Fibroblast of lung (primary cell): ENCODE measurements at places on chromosomes 5 and 9. TPM values are rescaled to one million over a fixed set of nuclear protein-coding genes. Genes with fewer than 3 reads are reported as not detected.

DNA sequence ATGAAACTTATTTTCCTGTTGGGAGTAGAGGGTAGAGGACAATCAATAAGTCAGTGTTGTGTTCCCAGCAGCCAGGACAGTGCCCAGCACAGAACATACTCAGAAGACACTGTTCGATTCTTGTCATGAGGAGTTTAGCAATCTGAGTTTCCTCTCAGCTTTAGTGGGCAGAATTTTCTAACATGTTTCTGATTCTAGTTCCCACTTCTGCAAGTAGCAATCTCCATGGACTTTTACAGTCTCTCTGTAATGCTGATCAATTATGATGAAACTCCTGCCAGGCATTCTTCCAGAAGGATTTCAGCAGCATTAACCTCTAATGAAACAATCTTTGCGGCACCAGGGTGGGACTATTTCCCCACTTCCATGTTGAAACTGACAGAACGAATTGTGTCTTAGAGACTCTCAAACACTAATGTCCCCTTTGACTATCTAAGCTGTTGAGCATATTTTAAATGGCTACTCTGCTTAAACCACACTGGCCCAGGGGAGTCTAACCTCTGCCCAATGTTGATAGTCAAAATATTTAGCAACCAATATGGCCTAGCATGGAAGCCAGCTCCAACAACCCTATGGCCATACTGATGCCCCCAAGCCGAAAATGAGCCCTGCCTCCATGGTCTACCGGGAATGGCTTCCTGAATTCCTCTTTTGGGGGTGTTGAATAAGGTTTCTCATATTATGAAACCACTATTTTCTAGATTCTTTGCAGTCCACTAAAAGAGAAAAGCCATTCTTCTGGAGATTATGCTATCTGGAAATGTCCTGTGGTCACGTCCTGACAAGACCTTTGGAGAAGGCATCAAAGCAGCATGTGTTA, 484.3 kb downstream of the BNC2 start:
- H3K36me3 ChIP-seq, result no peaks in the 10 kb centered on the region
- DNase-seq, result peak; percentile 40
- peaks cover 3% of the 10 kb centered on the region for H3K4me1 ChIP-seq
- H3K27me3 ChIP-seq, result no peaks in the 10 kb centered on the region
- H3K4me3 ChIP-seq, result no peak overlapping the region

Gene CTXN3
- total RNA-seq, result not detected in 2 replicates

GRCh38 chr9:20407013-20407412, 215.3 kb downstream of the MLLT3 start:
- no peak overlapping the region for H3K27ac ChIP-seq
- H3K4me1 ChIP-seq, result no peaks in the 10 kb centered on the region
- H3K36me3 ChIP-seq, result no peaks in the 10 kb centered on the region
- DNase-seq, result no peak
- H3K27me3 ChIP-seq, result no peaks in the 10 kb centered on the region

GRCh38 chr5:142878638-142879037, 108.5 kb downstream of the ARHGAP26 start:
- H3K4me1 ChIP-seq, result peaks cover 15% of the 10 kb centered on the region
- H3K27ac ChIP-seq, result no peak overlapping the region
- no peak overlapping the region for H3K4me3 ChIP-seq
- no peaks in the 10 kb centered on the region for H3K36me3 ChIP-seq

DNA sequence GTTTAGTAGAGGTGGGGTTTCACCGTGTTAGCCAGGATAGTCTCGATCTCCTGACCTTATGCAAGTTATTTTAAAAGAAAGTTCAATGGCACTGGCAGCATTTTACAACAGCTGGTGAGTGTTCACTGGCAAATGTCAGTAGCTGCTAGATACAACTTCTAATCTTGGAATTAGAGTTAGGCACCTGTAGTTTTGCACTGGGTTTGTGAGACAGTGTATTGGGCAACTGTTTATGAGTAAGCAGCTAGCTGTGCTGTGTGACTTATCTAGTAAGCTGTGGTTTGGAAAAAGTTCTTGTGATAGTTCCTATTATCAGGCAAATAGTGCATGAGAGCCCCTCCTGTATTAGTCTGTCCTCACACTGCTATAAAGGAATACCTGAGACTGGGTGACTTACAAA, 61.5 kb downstream of the UBE2QL1 start:
- no peak overlapping the region for H3K4me3 ChIP-seq
- no peaks in the 10 kb centered on the region for H3K36me3 ChIP-seq
- H3K27me3 ChIP-seq, result no peaks in the 10 kb centered on the region
- H3K27ac ChIP-seq, result no peak overlapping the region
- no peak for DNase-seq

DNA sequence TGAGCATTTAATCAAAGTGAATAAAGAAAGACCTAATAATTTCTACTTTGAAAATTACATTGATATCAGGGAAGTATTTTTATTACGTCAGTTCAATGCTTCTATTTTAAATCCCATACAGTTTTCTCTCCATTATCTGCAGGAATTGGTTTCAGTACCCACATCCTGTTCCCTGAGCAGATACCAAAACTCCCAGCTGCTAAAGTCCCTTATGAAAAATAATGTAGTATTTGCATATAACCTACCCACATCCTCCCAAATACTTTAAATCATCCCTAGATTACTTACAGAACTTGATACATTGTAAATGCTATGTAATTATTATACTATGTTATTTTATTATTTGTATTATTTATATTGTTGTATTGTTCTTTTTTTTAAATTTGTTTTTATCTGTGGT, 125.4 kb upstream of the MINAR2 start:
- DNase-seq, result no peak
- no peaks in the 10 kb centered on the region for H3K4me1 ChIP-seq
- H3K4me3 ChIP-seq, result no peak overlapping the region
- H3K27me3 ChIP-seq, result no peaks in the 10 kb centered on the region
- no peak overlapping the region for H3K27ac ChIP-seq
- H3K36me3 ChIP-seq, result no peaks in the 10 kb centered on the region

Gene TRIM36
- total RNA-seq, result under 0.01 and 0.33 TPM in 2 replicates

Gene RANBP17
- 3.5 and 10.0 TPM in 2 replicates for total RNA-seq

GRCh38 chr9:132833550-132834121, 44.4 kb downstream of the AK8 start:
- no peak overlapping the region for H3K4me3 ChIP-seq
- no peak for DNase-seq
- no peaks in the 10 kb centered on the region for H3K36me3 ChIP-seq
- no peak overlapping the region for H3K27ac ChIP-seq

Gene OLFM1
- 2.0 and 2.3 TPM in 2 replicates for total RNA-seq

DNA sequence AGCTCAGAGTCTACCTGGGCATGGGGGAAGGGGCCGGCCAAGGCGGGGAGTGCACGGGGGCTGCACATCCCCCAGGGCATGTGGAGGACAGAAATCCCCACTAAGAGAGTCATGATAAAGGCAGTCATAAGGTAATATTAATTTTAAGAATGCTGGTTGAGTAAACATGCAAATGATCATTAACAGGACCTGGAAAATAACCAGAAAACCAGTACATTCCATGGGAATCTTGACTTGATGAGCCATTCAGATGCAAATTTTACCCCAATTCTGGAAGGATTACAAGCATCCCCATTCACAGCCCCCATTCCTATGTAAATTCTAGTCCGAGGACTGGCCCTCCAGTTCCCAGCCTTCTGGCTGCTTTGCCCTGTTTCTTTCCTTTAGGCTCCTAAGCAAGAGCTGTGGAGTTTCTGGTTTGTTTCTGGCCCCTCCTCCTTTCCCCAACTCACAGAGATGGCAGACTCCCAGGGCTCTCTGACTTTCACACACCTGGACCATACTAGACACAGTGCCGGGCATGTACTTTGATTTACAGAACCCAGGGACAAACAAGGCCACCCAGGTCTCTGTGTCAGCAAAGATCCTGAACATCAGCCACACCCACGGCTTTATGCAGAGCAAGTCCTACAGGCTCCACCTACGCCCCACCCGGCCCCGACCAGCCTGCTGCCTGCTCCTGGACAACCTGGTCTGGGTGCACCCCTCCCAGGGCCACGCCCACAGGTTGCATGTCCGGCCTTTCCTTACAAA, 62.7 kb downstream of the SEMA4D start:
- DNase-seq, result no peak
- H3K4me1 ChIP-seq, result no peaks in the 10 kb centered on the region
- H3K36me3 ChIP-seq, result no peaks in the 10 kb centered on the region
- H3K27me3 ChIP-seq, result no peaks in the 10 kb centered on the region
- no peak overlapping the region for H3K4me3 ChIP-seq

DNA sequence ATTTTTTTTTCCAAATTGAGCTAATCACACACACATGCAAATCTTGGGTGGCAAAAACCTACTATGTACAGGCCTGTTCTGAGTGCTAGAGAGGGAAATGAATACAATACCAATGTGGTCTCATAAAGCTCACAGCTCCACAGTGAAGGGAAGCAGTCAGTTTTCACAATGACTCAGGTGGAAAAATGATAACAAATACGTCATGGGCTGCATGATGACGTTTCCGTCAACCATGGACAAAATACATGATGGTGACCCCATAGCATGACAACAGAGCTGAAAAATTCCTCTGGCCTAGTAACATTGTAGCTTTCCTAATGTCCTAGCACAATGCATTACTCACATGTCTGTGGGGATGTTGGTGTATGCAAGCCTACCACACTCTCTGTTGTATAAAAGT, 252.5 kb downstream of the TRIM32 start:
- peaks cover 2% of the 10 kb centered on the region for H3K4me1 ChIP-seq
- H3K27me3 ChIP-seq, result no peaks in the 10 kb centered on the region
- no peaks in the 10 kb centered on the region for H3K36me3 ChIP-seq
- H3K4me3 ChIP-seq, result no peak overlapping the region

- no peak overlapping the region for H3K4me3 ChIP-seq
- peak; percentile 3 for DNase-seq
- no peak overlapping the region for H3K27ac ChIP-seq
- no peaks in the 10 kb centered on the region for H3K27me3 ChIP-seq
- no peaks in the 10 kb centered on the region for H3K36me3 ChIP-seq
Measured at GRCh38 chr5:60483050-60483449, 216.9 kb downstream of the DEPDC1B start.

DNA sequence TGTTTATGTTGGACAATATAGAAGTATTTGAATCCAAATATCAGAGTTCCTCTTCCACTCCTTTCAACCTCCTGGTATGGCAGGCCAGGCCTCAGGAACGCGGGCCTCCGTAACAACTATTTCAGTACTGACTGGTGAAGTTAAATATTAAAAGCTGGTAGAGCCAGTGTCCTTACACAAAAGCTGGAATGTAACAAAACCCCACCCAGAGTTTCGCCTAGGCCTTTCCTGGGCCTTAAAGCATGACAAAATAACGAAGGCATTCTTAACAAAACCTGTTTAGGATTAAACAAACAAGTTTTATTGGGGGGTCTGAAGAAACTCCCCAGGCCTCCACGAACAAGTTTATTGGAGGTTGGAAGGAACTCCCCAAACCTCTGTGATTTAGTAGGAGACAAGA, 61.6 kb upstream of the GNE start:
- H3K27ac ChIP-seq, result no peak overlapping the region
- no peaks in the 10 kb centered on the region for H3K4me1 ChIP-seq
- no peak overlapping the region for H3K4me3 ChIP-seq
- no peak for DNase-seq

DNA sequence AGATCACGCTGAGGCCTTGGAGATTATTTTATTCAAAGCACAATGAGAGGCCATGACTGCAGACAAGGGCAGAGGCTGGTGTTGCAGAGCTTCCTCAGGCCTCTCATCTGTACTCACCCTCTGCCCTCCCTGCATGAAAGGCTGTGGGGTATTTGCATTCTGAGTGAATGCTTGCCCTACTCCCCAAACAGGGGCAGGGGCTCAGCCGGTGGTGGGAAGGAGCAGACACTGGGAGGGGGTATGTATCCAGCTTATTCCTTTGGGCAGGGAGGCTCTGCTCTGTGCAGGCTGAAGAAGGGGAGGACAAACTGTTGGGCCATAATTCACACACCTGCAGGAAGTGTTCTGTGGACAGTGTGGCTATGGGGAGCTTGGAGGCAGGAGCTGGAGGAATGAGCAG, 148.4 kb upstream of the PANK3 start:
- H3K36me3 ChIP-seq, result no peaks in the 10 kb centered on the region
- H3K27me3 ChIP-seq, result no peaks in the 10 kb centered on the region
- no peak for DNase-seq

DNA sequence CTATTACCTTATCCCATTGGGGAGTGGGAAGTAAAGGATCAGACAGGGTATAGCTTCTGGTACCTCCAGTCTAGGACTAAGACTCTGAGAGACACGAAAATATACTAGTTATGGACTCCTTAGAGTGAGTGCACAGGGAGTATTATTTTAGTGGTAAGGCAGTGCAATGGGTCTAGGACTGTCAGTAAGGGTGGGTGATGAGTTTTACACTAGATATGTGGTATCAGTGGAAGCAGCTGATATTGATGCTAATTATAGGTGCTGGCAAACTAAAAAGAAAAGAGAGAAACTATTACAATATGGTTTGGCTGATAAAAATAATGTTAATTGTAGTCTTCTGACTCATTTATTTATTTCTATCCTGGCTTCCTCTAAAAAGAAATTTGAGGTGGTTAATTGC, 118.6 kb downstream of the UNC13B start:
- H3K27ac ChIP-seq, result no peak overlapping the region
- no peaks in the 10 kb centered on the region for H3K27me3 ChIP-seq
- no peak for DNase-seq

Gene HBEGF
- total RNA-seq, result 1.8 TPM in 2 replicates

DNA sequence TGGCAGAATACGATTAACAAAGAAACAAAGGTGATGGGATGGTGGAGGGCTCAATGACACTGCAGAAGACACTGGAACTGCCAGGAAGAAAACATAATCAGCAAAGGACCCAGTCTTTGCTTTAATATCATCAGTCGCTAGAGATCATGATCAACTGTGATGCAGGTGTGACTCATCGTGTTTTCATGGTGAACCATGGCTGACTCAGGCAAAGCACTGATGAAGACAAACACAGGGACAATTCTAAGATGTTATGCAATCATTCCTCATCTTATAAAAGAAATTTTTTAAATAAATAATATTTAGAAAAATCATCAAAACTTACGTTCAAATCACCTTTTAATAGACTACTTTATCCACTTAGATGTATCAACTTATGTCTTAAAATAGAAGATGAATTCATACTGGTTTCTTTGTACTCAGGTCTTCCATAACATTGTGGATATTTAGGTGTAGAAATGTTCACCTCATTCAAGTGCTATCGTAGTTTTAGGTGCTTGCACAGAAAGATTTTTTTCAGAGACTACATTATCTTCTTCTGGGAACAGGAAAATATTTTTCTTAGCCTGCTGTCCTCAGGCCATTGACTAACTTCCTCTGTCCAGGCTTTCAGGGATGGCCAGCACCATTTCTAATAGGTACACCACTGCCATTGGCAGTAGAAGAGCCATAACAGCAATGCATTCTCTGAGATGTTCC, 673.4 kb upstream of the MEF2C start:
- H3K36me3 ChIP-seq, result no peaks in the 10 kb centered on the region
- peaks cover 2% of the 10 kb centered on the region for H3K4me1 ChIP-seq
- no peak overlapping the region for H3K27ac ChIP-seq
- H3K4me3 ChIP-seq, result no peak overlapping the region
- no peaks in the 10 kb centered on the region for H3K27me3 ChIP-seq

Gene GPRIN1
- total RNA-seq, result 4.9 and 6.3 TPM in 2 replicates

Gene IFNB1
- under 0.01 and 0.17 TPM in 2 replicates for total RNA-seq

Gene EDIL3
- 9.2 and 12.1 TPM in 2 replicates for total RNA-seq

Gene AQP7
- total RNA-seq, result 0.26 and 0.83 TPM in 2 replicates

DNA sequence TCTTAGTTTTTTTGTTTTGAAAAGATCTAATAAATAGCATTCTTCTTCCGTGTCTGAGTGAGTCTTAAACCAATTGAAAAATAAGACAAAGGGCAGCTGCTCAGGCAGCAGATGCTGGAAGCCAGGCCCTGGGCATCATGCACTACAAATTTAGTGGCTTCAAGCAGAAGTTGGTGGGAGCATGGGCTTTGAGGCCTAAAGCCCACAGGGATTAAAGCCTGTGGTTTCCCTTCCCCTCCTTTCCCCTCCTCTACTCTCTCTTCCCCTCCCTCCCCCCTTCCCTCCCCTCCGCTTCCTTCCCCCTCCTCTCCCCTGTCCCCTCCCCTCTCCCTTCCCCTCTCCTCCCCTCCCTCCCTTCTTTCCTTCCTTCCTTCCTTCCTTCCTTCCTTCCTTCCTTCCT, 20.1 kb upstream of the KIF4B start:
- no peak overlapping the region for H3K4me3 ChIP-seq
- no peak for DNase-seq
- no peak overlapping the region for H3K27ac ChIP-seq
- H3K36me3 ChIP-seq, result no peaks in the 10 kb centered on the region
